Activated T-cell treated with anti-CD3 and anti-CD28 coated beads for 48 hours (primary cell): ENCODE measurements at places on chromosomes 16 and 17.

DNA sequence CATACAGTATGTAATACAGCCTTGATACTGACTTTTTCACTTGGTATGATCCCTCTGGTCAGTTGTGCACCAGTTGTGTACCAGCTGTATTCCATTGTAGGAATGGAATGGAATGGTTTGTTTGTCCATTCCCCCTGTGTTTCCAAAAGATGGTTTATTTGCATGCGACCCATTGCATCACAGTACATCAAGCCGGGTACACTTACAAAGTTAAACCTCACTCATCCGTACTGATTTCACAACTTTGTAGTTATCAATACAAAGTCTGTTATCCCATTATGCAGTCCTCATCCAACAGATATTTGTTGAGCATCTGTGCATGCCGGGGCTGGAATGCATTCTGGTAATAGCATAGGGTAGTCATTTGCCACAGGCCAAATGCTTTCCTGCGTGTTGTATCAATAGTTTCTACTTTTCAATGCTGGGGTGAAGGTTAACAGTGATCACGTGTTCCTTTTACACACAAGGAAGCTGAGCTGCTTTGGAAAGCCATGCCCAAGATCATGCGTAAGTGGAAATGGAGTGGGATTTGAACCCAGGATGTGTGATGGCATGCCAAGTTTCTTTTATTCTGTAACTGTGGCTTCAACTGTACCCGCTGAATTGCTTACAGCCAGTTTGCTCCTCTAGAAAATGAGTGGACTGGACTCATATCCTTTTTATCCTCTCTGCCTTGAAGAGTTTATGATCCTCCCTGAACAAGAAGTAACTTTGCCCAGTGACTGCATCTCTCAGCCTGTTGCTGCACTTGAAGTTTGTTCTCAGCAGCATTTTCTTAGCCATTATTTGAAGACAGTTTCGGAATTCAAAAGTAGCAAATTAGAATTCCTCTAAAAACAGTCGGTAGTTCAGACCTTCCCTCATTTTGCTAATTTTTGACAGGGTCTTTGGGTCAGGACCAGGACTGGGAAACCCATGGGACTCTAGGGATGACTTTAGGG lies 228.5 kb downstream of the CCDC182 start:
- no peak for DNase-seq

DNA sequence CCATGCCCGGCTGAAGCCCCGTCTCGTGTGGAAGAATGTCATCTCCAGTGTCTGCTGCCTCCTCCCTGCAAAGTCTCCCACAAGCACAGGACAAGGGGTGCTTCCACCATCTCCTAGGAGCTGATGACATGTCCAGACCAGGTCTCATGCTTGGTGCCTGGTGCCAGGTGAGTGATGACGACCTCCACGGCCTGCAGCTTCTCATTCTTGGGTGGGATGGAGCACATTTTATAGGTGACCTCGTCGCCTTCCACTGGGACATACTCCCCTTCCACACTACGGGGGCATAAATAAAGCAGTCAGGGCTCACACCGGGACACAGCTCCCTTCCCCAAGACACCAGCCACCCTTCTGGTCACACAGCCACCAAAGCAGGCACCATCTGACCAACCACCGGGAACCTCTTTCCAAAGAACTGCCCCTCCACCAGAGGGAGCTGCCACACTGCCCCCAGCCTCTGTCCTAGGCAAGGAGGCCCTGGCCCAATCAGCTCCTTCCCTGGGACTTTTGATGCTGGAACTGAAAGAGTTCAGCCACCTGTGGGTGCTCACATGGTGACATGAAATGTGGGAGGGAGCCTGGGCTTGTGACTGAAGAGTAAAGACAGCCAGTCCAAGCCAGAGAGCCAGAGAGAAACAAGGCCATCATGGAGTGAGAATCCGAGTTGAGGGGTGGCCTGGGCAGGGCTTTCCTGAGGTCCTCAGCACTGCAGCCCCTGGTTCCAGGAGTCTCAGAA lies 13.6 kb downstream of the CARHSP1 start:
- no peak for DNase-seq

GRCh38 chr16:63922560-63922959 lies 1199.3 kb downstream of the CDH11 start:
- DNase-seq, result no peak

DNA sequence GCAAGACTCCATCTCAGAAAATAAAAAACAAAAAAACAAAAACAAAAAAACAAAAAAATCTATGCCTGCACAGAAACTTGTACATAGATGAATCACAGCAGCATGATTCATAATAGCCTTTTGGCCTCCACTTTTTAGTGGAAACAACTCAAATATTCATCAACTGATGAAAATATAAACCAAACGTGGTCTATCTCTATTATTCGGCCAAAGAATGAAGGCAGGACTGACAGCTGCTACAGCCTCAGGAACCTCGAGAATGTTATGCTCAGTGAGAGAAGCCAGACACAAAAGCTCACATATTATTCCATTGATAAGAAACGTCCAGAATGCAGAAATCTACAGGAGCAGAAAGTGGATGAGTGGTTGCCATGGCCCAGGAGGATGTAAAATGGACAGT lies 19.8 kb downstream of the PPL start:
- no peak for DNase-seq

GRCh38 chr16:2865651-2866050 lies 7.7 kb upstream of the PRSS22 start:
- no peak for DNase-seq

DNA sequence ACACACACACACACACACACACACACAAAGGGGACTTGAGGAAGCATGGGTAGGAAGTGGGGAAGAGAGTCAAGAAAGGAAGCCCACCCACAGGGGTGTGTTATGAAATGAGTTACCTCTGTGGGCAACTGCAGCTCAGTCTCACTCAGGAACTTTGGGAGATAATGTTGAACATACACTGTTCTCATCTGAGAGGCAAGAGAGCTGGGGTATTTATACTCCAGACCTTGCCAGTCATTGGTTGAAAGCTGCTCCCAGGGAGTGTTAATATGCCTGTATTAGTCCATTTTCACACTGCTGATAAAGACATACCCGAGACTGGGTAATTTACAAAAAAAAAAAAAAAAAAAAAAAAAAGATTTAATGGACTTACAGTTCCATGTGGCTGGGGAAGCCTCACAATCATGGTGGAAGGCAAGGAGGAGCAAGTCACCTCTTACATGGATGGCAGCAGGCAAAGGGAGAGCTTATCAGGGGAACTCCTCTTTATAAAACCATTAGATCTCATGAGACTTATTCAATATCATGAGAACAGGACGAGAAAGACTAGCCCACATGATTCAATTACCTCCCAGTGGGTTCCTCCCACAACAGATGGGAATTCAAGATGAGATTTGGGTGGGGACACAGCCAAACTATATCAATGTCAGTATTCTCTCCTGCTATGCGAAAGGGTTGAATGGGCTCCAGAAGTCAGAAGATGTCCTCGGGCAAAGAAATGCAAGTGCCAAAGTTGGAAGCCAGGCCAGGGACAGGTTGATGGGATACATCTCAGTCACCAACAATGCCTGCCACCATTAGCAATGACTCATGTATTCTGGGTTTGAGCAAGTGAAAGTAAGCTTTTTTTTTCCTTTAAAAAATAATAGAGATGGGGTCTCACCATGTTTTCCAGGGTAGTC lies 270.5 kb downstream of the MRTFB start:
- no peak for DNase-seq

GRCh38 chr17:33137426-33137825 lies 145.8 kb downstream of the SPACA3 start:
- DNase-seq, result no peak

DNA sequence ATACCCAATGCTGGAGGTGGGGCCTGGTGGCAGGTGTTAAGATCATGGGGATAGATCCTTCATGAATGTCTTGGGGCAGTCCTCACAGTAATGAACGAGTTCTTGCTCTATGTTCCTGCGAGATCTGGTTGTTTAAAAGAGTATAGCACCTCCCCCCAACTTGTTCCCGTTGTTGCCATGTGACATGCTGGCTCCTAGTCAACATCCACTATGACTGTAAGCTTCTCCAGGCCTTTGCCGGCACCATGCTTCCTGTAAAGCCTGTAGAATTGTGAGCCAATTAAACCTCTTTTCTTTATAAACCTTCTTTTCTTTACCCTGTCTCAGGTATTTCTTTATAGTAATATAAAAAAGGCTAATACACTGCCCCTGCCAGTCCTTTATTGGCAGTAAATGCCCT lies 33.3 kb downstream of the RANBP10 start:
- no peak for DNase-seq

DNA sequence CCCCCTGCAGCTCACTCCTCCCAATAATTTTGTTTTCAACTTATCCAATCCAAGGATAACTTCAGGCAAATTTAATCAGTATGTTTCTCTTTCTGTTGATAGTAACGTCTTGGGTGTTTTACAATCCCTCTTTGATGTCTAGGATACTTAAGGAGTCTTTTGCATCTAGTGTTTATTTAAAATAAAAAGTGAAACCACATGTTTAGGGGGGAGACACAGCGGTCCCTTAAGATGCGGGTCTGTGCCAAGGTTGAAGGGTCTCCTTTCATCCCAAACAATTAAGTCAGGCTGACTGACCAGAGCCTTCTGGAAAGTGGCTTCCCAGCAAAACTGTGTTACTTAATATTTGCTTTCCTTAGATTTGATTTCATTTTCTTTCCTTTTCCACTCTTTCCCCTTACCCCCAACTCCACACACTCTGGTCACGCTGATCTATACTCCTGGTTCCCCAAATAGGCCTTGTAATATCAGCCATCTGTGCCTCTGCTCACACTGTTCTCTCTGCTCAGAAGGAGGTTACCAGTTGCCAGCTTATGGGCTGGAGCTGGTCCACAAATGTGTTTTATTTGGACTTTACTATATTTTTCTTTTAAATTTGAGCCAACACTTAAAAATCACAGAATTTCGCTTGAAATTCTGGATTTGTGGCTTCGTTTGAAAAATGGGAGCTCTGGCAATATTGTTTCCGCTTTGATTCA lies 11.2 kb downstream of the ANKS4B start:
- no peak for DNase-seq

GRCh38 chr16:60137891-60138290 lies 1403.8 kb upstream of the GOT2 start:
- DNase-seq, result no peak

GRCh38 chr17:56292010-56292409 lies 138.7 kb downstream of the ANKFN1 start:
- DNase-seq, result no peak
